ENCODE measurements at places on chromosomes 4 and X.

DNA sequence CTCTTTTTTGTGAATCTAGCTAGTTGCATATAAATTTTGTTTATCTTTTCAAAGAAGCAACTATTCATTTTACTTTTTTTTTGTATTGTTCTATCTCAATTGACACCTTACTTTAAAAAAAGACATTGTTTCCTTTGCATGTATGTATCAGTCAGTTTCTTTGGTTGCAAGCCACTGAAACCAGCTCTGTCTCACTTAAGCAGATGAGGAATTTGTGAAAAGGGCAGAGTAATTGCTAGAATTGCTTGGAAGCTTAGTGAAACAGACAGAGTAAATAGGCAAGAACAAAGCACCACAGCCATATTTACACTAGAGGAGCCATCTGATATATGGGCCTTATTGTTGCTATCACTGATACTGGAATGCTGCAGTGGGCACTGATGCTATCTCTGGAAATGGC is 231.4 kb upstream of the KLF8 start:
- no peak for DNase-seq

GRCh38 chr4:88503344-88503743 is 20.2 kb downstream of the PYURF start:
- no peak for DNase-seq

DNA sequence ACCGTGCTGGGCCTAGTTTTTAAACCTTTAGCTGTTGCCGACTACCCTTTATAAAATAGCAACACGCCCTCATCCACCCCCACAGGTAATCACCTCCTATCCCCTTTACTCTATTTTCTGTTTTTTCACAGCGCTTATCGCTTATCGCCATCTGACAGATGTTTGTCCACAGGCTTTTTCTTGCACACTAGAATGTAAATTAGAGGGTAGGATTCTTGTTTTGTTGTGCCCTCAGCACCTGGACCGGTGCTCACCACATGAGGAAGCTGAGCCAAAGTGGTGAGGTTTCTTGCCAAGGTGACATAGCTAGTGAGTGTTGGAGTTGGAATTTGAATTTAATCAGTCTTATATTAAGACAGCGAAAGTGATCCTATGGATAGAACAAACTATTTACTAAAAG is 2.9 kb upstream of the RBBP7 start:
- no peak for DNase-seq

DNA sequence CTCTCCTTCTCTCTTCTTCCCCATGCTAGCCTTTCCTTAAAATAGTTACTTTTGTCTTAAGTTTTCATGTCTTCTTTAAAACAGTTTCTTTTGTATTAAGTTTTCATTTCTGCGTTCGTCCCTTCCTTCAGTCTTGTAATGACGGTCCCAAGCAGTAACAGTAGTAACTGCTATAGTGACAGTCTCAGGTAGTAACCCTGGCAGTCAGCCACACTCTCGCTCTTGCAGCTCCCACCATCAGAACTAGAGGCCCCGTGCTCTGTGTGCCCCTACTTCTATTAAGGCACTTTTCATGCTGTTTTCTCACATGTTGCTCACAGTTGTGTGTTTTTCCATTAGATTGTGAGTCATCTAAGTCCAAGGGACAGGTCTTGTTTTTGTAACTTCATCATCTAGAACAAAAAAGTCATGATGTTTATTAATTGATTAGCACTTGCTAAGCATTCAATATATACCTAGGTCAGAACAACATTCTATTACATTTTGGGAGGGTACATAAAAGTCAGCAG is 49.3 kb downstream of the C4orf33 start:
- no peak for DNase-seq

DNA sequence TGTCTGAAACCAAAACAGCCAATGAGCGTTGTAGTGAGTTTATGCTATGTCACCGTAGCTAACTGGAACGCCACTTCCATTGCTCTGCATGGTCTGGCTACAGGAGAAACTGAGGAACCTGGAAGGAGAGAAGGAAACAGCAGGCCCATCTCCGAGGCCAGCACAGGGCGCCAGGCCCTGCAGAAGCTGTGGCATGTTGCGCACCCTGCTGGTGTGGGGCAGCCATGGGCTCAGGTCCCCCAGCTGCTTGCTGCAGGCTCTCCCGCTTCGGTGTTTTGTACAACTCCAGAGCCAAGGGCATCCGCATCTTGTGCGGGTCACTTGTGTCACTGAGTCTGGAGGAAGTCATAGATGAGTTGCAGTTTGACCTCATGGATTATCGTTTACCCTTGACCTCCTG is 89.2 kb downstream of the AFAP1 start:
- DNase-seq: no peak

DNA sequence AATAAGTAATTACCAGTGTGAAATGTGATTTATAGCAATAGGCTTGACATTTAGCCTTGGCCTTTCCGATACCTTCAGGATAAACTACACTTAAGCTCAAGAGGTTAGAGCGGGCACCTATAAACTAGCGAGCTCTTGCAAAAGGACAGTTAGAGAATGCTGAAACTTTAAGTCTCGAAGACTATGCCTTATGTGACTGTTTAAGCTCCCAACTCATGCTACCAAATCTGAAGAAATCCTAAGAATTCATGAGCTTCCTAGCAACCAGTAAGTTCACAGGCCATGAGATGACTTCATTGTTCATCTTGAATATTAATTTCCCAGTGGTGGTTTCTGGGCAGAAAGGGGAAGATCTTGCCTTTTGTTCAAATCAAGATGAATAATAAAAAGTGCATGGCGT is 4.7 kb downstream of the STOX2 start:
- no peak for DNase-seq

DNA sequence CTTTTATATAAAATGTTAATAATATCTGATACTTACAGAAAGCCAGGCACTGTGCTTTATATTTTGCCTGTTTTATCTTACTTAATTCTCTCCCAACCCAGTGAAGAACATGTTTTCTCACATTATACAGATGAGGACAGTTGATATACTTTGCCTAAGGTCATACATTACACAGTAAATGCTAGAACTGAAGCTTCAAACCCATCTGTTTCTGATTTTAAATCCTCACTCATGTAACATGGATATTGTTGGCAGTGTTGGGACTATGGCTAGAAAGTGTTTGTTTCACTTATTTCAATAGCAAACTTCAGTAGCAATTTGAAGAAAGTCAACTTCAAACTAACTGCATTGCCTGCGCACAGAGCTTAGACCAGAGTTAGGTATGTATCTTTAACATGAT is 57.4 kb downstream of the RAPGEF2 start:
- no peak for DNase-seq

- no peak for DNase-seq
Observed at GRCh38 chr4:46648088-46648744, 258.3 kb upstream of the GABRA2 start.

- DNase-seq: no peak
Observed at GRCh38 chr4:148540622-148541326, 98.6 kb upstream of the NR3C2 start.

GRCh38 chr4:74873545-74874301 is 59.2 kb upstream of the PARM1 start:
- no peak for DNase-seq

- peak; percentile 34 for DNase-seq
Observed at GRCh38 chr4:80183250-80184052, 13.9 kb upstream of the PRDM8 start.

DNA sequence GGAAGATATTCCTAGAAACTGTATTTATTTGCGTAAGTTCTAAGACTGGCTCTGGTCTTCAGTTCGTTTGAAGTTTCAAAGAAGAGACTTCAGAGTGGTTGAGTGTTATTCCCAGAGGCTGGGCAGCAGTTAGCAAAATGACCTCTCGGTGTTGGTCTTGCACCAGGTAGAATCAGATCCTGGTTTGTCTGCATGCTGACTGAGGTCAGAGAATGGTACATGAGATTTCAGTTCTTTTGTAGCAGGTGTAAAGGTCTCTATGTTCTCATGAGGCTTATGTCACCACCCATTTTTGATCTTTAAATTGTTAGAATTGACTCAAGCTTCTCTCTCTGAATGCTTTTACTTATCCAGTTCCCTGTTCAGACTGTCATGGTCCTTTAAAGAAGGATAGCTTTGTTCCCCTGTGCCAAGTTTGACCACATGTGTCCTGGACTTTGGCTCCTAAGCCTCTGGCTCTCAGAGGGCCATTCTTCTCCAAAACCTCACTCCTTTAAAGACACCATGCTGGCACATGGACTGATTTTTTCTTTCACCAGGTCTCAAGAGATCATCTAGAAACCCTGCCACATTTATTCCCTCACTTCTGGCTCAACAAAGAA is 355.8 kb upstream of the BOD1L1 start:
- DNase-seq: no peak

GRCh38 chr4:150297861-150298474 is 219.7 kb downstream of the DCLK2 start:
- peak; percentile 10 for DNase-seq

DNA sequence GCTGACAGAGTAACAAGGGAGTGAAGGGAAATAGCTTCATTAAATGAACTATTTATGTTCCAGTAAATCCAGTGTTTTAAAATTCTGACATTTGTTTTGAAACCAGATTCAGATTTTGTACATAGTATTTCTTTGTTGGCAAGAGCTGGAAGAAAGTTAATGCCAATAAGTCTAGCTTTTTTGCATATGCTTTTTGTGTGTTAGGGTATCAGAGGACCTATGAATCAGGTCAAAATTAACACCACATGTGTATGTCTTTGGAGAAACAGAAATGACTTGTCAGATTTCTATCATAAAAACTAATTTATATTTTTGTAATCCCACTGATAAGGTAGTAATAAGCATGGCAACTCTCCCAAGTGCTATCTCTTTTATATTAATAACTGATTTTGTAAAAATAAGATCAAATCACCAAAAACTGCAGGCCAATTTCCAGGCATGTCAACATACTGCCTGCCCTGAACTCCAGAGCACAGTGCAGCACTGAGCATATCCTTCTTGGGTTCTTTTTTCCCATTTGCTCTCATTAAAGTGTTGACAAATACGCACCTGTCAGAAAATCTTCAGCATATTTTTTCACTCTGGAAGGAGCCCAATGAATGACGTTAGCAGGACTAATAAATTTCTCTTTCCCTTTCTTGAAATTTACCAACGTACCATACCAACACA is 65.5 kb downstream of the SH3RF1 start:
- DNase-seq: no peak
